Stimulated activated CD8-positive, alpha-beta memory T cell treated with anti-CD3 and anti-CD28 coated beads, Interleukin-15, amount 100 ng/mL, for 24 hours (primary cell): ENCODE measurements at places on chromosomes 11 and 22.

GRCh38 chr22:32623943-32624342 is 149.3 kb downstream of the FBXO7 start:
- DNase-seq = no peak

GRCh38 chr11:130511765-130512164 is 63.3 kb downstream of the ADAMTS15 start:
- no peak for DNase-seq

GRCh38 chr11:132409573-132410355 is 1039.3 kb downstream of the NTM start:
- DNase-seq = no peak

- no peak for DNase-seq
These were observed 178.1 kb downstream of the SOX6 start for GRCh38 chr11:16178273-16178672.

DNA sequence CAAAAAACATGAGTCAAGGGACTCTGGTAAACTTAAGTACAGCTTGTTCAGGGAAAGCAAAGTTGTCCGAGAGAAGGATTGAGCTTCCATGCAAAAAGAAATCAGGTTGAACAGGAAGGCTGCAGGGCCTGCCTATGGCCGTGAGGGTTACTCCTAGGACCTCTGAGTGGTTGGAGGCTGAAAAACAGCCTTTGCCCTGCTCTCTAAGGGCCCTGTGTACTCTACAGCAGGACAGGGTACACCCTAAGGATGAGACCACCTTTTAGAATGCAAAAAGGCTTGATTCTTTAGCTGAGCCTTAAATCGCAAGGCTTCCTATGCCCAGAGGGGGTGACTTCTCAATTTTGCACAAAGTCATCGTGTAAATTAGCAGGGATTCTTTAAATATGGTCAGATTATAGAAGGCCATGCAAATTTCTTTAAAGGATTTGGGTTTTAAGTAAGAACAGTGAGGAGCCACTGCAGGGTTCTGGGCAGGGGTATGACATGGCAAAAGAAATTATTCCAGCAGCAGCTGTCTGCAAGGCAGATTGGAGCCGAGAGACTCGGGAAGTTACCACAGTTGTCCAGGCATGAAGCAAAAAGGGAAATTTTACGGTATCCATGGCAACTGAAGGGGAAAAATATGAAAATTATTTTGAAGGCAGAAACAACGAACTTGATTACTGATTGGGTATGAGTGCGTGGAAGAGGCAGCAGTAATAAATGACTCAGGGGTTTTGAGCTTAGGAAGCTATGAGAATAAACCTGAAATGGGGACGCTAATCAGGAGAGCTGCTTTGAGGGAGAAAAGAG is 91.8 kb downstream of the FAM76B start:
- no peak for DNase-seq

DNA sequence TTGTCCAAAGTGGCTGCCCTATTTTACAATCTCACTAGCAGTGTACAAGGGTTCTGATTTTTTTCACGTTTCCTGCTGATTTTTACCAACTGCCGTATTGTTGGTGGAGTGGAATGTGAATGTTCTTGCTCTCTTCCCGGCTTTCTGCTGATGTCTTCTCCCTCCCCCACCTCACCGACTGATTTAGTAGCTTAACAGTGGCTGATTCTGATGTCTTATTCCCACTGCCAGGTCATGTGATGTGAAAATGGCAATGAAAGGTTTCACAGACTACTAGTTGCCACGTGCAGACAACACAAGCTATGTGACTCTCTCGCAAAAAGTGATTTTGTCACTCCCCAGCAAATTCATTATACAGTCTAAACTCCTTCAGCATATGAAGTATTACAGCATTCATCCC is 17.3 kb upstream of the NEU3 start:
- DNase-seq = no peak

- no peak for DNase-seq
These were observed 5.2 kb upstream of the PES1 start for GRCh38 chr22:30596886-30597285.

GRCh38 chr11:5684646-5685362 is at the start of gene TRIM5:
TSS of gene TRIM5 (minus strand) at chr11:5685074. CDS start at chr11:5680177, 4,897 bp downstream.
- DNase-seq = peak; percentile 27

GRCh38 chr11:92804388-92804966 is 165.0 kb upstream of the MTNR1B start:
- DNase-seq = no peak

DNA sequence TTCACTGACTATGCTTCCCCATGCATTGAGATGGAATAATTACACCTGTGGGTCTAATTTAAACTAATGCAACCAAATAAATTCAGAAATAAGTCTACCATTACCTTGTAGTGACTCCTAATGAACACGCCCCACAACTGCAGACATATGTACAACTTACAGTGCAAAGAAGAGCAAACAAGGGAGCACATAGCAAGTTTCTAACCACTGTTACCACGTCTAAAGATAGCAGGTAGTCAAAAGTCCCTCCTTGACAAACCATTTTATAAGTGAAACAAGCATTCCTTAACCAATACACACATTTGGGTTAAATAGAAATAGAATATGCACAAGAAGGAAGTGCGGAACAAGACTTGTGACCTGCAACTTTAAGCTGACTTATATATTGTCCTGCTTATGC is 20.6 kb downstream of the PHF21A start:
- DNase-seq = no peak

GRCh38 chr22:35634943-35635540 is 13.2 kb upstream of the APOL6 start:
- no peak for DNase-seq

DNA sequence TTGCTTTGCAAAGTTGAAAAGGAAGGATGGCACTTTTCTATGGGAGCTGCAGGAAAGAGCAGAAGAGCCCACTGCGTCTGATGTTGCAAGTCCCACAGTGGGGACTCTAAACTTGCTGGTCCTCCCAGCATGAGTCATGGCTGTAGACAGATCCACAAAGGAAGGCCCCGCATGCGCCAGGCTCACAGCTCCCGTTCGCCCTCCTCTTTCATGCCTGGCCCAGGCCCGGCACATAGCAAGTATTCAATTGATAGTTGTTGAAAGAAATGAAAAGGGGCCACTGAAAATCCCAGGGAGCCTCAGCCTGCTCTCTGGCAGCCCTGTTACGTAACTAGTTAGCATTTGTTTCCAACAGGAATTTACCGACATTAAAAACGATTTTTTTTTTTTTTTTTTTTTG is 18.9 kb downstream of the AP1B1 start:
- no peak for DNase-seq

DNA sequence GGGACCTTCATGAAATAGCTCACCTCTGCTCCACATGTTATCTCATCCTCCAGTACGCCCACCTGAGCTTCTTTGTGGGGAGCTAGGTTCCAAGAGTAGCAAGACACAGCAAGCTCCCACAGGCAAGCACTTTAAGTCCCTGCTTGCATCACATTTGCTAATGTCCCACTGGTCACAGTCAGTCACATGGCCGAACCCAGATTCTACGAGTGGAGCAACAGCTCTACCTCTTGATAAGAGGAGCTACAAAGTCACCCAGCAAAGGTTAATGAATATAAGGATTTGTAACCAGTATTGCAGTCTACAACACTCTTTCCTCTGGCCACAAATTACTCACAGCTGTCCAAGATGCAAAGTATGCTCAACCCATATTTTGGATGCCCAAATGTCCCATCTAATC is 15.2 kb upstream of the MS4A15 start:
- no peak for DNase-seq

DNA sequence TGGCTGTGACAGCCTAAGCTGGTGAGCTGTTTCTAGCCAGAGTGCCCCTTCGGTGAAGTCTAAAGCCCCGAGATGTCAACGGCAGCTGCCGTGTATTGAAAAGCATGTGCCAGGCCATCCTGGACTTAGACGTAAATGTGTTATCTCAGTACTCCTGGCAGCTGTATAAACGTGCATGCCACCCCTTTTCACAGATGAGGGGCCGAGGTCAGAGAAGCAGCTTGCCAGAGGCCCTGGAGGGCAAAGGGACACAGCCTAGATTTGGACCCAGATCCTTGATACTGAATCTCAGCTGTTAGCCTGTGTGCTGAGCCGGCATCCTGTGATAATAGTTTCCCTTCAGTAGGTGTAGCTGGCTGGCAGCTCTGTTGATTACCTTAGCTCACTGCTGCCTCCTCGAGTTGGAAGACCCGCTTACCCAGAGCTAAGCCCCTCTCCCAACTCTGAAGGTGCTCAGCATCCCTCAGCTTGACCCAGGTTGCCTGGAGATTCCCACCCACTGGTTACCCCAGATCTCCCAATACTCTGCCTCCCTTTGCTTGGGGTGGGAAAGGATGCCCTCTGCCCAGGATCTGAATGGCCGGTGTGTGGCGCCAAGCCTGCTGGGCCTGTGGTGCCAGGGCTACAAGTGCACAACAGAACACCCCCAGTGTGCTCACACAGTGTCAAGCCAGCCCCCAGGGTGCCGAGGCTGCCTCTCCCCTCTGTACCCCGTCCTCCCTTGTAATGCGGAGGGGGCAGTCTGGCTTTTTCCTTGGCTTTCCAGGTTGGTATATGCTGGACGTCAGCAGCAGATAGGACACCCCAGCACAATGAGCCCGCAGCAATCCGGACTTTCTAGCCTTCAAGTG is 59.8 kb upstream of the WNT7B start:
- DNase-seq = no peak
